Retina (tissue), 1 donor: ENCODE measurements at places on chromosomes 12 and 14.
A peak's percentile ranks its signal among the peaks of the same experiment; 100 is the strongest.

GRCh38 chr12:108394196-108394595 lies 55.1 kb upstream of the CMKLR1 start:
- DNase-seq, result no peak

GRCh38 chr12:101902641-101903040 lies 25.3 kb downstream of the DRAM1 start:
- no peak for DNase-seq

DNA sequence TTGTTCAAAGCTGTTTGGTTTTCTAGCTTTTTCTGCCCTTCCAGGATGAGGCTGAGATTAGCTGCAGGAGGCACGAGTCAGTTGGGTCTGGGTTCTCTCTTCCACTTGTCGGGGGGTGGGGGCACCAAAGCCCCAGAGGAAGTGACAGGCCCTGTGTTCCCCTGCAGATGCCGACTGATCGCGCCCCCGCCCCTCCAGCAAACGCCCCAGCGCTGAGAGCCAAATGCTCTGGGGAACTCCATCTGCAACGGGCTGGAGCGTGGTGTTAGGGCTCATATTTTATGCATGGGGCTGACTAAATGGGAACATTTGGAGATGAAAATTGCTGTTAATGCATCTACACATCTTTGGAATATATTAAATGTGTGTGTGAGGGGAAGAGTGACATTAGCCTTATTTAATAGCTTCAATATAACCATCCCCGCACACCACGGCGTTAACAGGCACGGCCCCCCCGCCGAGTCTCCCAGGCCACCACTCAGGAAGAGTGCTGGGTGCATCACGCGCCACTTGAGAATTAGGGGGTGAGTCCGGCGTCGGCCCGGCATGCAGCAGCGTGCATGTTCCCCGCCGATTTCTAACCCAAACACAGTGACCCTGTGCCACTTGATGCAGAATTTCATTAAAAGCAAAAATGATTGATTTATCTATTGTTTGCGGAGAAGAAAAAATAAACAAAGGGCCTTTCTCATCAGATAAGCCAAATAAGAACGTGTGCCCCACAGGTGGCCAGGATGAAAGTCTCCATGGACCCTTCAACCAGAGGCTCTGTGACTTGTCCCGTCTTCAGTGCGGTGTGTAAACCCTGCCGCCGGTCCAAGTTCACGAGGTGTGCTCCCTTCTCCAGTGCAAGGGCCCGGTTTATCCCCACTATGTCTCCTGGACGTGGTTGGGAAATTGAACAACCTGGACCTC lies 165.0 kb upstream of the RTL1 start:
- peak; percentile 62 for DNase-seq

DNA sequence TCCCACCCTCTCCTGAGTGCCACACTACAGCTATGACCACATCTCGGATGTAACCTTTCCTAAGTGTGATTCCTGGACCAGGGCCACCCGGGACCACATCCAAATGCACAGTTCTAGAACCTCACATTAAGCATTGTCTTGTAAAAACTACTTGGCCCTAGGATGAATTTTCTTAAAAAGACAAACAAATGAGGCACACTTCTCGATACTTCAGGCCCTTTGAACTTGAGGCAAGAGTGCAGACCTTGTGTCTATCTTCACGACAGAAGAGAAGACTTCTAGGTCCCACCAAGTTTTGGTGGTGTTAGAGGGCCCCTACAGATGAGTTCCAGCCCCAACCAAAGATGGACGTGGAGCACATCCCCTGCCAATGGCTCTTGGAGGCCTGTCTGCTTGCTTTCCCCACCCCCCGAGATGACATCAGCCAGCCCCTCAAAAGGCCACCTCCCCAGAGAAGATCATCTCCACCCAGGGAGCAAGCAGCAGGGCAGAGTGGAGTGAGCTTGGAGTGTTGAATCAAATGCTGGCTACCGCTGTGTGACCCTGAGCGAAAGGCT lies 9.3 kb downstream of the ISCU start:
- no peak for DNase-seq

DNA sequence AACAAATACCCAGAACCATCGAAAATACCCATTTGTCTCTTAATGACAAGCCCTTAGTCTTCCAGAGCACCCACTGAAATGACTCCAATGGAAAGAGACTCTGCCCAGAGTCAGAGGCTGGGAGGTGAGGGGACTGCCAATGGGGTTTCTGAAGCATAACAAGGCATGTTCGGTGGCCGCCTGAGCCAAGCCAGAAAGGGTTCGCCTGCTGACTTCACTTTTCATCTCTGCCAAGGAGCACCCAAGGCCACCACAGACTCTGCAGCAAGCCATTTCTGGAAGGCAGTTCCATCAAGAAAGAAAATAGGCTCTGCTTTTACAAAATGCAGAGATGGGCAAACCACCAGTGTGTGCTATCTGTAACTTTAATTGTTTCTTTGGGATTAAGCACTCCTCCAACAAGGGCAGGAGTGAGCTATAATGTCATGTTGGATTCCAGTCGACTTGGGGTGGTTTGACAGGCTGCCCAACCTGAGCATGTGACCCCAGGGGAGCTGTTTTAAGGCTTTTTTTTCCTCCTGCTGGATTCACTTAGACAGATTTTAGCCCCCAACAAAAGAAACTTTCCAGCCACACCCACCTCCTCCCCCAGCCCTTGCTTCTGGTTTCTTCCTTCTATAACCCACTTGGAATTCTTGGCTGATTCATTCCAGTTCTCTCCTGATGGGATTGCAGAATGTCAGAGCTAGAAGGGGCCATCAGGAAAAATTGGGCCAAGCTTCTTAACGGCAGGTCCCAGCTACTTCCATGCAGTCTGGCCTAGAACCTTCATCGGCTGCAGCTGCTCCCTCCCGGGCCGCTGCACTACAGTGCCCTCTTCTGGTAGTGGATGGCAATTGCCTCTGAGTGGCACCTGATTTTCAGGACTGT lies 24.1 kb downstream of the CKAP4 start:
- peak; percentile 80 for DNase-seq
